ENCODE measurements at places on chromosomes 6 and 20.

- no peak for DNase-seq
These were observed 320.0 kb upstream of the NT5E start for GRCh38 chr6:85129881-85130280.

- no peak for DNase-seq
These were observed 1714.5 kb downstream of the GRIK2 start for GRCh38 chr6:103107985-103108384.

GRCh38 chr20:33166533-33167113 is 1.3 kb upstream of the BPIFA2 start:
- DNase-seq: no peak

- DNase-seq: no peak
These were observed 913 bp downstream of the BTN2A2 start for GRCh38 chr6:26383624-26384417.

GRCh38 chr6:168415098-168415992 is 25.6 kb upstream of the SMOC2 start:
- no peak for DNase-seq

DNA sequence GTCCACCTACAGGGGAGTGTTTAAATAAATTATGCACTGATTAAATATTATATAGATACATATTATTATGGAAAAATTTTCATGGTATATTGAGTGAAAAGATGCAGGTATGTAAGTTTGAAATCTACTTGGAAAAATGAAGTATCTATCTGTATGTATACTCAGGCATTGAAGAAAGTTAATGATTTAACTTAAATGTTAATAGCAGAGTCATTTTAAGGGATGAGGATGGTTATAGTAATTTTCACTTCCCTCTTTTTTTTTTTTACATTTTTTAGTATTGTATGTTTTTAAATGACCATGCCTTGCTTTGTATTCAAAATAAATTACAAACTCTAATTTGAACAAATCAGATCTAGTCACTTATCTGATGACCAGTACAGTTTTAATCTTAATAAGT is 43.2 kb upstream of the NOTCH4 start:
- DNase-seq: no peak

DNA sequence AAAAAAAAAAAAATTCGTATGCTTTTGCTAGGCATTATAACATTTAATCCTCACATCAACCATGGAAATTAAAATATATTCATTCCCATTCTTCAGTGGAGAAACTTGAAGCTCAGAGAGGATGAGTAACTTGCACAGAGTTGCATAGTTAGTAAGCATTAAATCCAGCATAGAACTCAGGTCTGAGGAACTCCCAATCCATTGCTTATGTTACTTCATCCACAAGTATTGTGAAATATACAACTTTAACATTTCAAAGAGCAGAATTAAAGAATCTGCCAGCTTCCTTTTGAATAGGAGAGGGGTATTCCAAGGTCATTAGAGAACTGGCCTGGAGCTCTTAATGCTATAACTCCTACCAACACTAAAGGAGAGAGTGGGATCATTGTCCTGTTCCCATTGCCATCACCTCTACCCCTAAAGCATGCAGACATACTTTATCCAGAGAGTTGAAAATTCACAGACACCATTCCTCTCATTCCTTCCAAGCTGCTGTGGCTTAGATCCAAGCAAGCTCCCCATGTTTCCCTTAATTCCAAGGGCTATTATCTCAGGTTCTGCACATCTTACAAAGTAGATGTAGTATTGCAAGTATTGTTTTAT is 91.9 kb downstream of the FLRT3 start:
- no peak for DNase-seq

- DNase-seq: no peak
These were observed 3.2 kb downstream of the ZMYND8 start for GRCh38 chr20:47353239-47353691.

DNA sequence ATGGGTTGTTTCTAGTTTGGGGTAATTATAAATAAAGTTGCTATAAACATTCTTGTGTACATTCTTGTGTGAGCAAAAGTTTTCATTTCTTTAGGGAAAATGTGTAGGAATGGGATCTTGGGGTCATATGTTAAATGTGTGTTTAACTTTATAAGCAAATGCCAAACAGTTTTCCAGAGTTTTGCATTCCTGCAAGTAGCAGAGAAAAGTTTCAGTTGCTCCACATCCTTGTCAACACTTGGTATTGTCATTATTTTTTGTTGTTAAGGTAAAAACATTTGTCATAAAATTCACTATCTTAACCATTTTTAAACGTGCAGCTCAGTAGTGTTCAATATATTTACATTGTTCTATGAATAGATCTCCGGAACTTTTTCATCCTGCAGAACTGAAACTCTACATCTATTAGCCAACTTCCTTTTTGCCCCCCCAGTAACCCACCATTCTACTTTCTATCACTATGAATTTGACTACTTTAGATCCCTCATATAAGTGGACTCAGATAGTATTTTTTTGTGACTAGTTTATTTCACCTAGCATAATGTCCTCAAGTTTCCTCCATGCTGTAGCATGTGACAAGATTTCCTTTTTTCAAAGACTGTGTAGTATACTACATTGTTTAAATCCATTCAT is 48.4 kb downstream of the PHACTR2 start:
- no peak for DNase-seq

- DNase-seq: peak; percentile 19
These were observed 44.6 kb upstream of the SEC63 start for GRCh38 chr6:108002365-108003221.

GRCh38 chr6:21900730-21901129 is 307.2 kb downstream of the SOX4 start:
- DNase-seq: no peak

DNA sequence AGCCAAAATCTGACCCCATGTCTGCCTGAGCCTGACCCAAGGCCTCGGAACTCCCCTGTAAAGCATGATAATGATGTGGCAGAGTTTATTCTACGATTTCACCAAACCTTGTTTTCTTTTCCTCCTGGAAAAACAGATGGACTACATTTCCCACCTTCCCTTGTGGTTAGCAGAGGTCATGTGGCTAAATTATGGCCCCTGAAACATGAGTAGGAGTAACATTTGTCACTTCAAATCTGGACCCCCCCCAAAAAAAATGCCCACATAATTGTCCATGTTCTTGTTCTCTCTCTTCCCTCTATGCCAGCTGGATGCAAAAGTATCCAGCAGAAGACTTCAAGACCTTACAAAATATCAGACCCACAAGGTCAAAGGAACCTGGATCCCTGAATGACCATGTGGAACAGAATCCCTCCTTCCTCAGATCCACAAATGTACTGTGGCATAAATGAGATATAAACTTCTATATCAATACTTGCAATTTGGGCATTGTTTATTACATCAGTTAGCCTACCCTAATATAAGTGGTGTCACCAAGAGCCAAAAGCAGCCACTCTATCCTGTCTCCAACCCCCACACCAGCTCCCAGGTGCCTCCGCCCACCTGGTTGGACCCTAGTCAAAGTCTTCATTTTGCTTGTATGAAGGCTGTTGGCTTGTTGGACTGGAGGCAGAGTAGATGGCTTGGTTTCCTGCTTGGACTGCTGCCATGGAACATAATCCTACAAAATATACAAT is 1.4 kb downstream of the C20orf96 start:
- DNase-seq: no peak

GRCh38 chr6:55953335-55953734 is 77.9 kb upstream of the BMP5 start:
- peak; percentile 11 for DNase-seq

DNA sequence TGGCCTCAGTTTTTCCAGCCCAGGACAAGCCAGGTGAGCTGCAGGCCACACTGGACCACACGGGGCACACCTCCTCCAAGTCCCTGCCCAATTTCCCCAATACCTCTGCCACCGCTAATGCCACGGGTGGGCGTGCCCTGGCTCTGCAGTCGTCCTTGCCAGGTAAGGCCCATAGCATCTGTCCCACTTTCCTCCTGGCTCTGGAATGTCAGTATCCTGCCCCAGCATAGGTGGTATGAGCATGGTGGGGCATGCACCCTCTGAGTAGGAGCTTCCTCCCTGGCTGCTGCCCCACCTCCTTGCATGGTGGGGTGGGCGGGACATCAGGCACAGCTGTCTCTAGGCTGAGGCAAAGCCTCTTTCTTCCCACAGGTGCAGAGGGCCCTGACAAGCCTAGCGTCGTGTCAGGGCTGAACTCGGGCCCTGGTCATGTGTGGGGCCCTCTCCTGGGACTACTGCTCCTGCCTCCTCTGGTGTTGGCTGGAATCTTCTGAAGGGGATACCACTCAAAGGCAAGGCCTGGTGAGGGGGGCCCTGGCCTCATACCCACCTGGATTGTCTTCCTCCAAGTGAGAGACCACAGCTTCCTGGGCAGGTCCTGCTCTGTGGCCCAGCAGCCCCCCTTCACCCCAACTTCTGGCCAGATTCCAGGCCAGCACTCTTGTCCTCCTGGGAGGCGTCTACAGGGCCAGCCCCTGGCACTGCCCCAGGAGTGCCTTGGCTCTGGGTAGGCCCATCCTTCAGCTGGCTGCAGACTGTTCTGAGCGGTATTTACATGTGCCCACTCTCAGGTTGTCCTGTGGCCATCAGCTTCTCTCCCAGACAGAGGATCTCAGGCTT is 9.1 kb downstream of the PI16 start:
- DNase-seq: no peak

GRCh38 chr20:12098421-12098820 is 180.7 kb downstream of the BTBD3 start:
- no peak for DNase-seq

DNA sequence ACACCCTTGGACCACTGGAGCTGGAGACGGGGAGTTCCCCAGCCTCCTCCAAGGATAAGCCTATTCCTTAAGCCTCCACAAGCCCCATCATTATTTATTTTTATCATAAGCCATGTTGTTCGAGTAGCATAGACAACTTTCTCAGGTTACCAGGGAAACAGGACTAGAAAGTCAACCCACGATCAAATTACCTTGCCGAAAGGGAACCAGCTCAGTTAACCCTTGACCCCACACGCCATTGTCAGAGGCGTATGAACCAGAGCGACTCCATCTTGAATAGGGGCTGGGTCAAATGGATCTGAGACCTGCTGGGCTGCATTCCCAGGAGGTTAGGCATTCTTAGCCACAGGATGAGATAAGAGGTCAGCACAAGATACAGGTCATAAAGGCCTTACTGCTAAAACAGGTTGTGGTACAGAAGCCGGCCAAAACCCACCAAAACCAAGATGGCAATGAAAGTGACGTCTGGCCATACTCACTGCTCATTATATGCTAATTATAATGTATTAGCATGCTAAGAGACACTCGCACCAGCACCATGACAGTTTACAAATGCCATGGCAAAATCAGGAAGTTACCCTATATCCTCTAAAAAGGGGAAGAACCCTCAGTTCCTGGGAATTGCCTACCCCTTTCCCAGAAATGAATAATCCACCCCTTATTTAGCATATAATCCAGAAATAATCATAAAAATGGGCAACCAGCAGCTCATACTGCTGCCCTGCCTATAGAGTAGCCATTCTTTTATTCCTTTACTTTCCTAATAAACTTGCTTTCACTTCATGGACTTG is 22.4 kb downstream of the SYNJ2 start:
- no peak for DNase-seq

- DNase-seq: no peak
These were observed 30.2 kb downstream of the TMX4 start for GRCh38 chr20:7989379-7989778.

DNA sequence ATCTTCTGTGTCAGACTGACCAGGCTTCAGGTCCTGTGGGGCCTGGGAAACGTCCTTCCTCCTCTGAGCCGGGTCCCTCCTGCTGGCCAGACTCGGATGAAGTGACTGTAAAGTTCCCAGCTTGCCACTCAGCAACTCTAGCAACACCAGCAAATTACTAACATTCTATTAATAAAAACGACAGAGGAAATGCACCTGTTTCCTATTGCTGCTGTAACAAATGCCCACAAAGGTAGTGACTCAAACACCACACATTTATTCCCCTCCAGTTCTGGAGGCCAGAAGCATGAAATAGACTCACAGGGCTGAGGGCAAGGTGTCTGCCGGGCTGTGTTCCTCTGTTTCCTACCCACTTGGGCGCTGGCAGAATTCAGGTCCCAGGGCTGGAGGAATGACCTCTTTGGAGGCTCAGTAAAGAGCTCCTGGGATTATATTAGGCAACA is 48.8 kb downstream of the CTCFL start:
- no peak for DNase-seq

- DNase-seq: no peak
These were observed 16.9 kb upstream of the SLC22A2 start for GRCh38 chr6:160275511-160276003.

DNA sequence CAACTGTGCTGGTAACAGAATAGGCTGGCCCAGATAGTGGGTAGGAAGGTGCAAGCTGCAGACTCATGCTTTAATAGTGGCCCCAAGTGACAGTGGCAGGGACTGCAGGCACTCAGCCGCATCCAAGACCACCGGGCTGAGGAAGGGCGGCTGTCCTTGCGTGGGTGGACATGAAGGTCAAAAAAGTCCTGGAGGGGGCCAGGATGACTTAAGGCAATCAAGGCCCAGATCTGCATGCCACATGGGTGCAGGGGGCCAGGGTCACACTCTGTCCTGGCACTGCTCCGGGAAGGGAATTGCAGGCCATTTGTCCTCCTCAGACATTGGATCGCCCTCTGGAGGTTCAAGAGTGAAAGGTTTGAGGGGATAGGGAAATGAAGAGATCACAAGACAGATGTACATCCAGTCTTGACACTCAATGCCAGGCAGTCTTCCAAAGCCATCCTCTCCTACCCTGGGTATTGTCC is 10.4 kb upstream of the VNN2 start:
- peak; percentile 70 for DNase-seq

DNA sequence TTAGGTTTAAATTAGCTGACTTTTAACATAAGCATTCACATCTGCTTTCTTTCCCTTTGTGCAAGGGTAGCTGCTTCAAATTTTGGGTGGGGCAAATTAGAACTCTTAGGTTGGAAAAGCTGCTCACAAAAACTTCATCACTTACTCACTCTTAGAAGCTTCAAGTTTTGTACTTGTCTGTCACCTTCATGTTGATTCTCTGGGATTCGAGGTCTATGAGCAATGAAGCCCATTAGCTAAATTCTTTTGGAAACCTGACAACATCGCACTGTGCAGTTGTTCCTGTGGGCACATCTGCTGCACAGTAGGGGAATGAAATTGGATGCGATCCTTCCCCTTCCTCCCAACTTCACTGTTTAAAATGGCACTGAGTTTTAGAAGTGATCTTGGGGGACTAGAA is 156.1 kb downstream of the UBE3D start:
- DNase-seq: no peak

- no peak for DNase-seq
These were observed 26.1 kb upstream of the RIPPLY2 start for GRCh38 chr6:83827050-83827449.

- no peak for DNase-seq
These were observed 153.7 kb upstream of the THBS2 start for GRCh38 chr6:169407325-169407724.

DNA sequence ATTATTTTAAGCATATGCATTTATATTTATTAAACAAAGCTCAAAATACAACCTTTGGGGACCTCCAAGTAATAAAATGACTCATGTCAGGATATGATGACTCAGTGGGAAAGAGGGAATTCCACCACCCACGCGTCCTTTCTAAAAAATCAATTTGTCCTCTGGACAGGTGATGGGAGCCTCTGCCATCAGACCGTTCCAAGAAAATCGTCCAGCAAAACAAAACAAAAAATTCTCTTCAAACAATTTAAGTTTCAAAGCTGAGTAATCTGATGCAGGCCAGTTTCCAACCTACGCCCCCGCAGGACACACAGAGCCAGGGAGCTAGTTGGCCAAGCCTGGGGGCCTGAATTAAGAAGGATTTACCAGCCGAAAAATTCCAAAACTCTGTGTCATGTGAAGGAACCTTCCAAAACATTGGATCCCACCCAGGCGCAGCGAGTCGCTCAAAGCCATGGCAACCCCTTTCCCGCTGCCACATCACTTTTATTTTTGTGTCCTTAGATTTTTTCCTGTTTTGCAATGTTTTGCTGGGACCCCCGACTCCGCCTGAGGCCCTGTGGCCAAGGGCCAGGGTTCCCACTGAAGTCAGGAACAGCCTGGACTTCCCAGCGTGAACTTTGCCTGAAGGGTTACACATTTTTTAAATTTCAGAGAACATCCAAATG is 95.3 kb downstream of the NFATC2 start:
- no peak for DNase-seq
